Stimulated activated CD4-positive, alpha-beta T cell treated with anti-CD3 and anti-CD28 coated beads, Interleukin-4, amount 100 ng/mL, for 48 hours (primary cell): ENCODE measurements at places on chromosomes 7 and 10.

GRCh38 chr10:78375854-78376785, 342.5 kb downstream of the RPS24 start:
- no peak for DNase-seq

DNA sequence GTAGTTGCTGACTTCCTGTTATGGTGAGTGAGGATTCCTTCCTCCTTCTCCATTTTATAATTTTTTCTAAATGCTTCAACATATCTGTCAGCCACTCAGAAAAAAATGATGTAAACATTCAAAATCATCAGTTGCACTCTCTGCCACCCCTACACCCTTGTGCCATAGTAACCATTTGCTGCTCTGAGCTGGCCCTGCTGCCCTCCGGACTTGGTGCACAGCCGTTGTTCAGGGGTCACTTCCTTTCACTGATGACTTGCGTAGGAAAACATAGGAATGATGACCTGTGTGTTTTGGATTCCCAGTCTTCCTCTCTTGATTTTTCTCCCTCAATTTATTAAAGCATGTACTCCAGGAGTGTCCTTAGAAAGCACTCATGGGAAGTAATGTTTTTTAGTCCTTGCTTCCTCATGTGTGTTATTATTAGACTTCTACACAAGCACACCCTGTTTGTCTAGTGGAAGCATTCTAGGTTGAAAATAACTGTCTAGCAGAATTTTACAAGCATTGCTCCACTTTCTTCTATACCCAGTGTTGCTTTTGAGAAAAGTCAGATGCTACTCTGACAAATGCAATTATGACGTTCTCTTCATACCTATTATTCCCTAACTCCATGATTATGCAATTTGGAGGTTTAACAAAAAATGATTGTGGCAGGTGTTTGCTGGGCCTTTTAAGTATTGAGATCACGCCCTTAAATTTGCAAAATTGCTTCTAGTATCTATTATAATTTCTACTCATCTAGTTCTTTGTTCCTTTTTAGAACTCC, 62.6 kb upstream of the MTPN start:
- DNase-seq, result no peak

DNA sequence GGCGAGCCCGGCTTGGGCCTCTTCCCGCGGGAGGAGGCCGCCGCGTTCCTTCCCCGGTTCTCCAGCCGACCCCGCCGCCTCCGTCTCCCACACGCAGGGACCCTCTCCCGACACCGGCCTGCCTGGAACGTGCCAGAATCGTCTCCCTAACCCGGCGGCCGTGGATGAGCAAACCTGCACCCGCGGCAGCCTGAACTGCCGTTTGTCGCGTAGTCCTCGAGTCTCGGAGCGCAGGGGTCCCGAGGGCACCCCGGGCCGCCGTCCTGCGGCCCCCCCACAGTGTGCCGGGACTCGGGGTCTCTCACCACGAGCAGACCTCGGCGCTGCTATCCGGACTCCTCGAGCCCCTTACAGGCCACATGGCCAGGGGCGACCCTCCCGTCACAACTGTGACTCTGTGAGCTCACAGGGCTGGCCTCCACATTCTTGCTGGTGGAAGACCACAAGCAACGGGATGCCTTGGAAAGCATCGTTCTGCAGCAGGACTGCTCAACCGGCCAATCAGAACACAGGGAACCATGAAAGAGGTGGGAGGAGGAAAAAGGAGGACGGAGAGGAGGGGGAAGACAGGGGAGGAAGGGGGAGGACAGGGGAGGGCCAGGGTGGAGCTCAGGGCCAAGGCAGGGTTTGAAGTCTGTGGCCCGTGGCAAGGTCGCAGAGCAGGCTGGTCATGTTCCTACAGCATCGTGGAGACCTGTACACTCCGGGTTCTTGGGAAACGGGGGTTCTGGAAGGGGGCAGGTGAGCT, 276.9 kb downstream of the DNAJB6 start:
- DNase-seq, result no peak

- no peak for DNase-seq
These were observed 42.1 kb downstream of the KAT6B start for GRCh38 chr10:74868392-74868977.

DNA sequence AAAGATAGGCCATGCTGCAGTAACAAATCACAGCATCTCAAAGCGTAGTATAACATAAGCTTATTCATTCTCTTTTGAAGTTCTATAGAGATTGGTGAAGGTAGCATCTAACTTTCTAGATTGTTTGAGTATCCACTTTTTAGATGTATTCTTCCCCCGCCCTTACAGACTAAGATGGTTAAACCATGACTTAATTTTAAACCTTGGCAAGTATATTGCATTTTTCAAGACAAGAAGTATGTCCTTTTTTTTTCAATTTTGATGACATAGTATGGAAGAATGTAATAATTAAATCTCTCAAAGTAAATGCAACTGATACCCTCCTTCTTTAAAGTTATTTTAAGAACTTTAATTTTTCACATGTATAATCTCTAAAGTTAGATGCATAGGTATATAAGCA, 190.0 kb downstream of the KCND2 start:
- DNase-seq, result no peak

GRCh38 chr10:122328676-122329075, 45.8 kb upstream of the PLEKHA1 start:
- no peak for DNase-seq

- DNase-seq, result no peak
These were observed 2.9 kb upstream of the RALA start for GRCh38 chr7:39620486-39620885.

GRCh38 chr7:141076377-141076776, 2.5 kb downstream of the TMEM178B start:
- DNase-seq, result no peak

GRCh38 chr10:5827841-5828240, 14.6 kb upstream of the GDI2 start:
- DNase-seq, result no peak

GRCh38 chr7:40629891-40630290, 495.1 kb downstream of the SUGCT start:
- no peak for DNase-seq

- DNase-seq, result no peak
These were observed 5.7 kb downstream of the HIPK2 start for GRCh38 chr7:139772115-139772514.

- no peak for DNase-seq
These were observed 758.3 kb downstream of the KCNMA1 start for GRCh38 chr10:76879116-76879913.

DNA sequence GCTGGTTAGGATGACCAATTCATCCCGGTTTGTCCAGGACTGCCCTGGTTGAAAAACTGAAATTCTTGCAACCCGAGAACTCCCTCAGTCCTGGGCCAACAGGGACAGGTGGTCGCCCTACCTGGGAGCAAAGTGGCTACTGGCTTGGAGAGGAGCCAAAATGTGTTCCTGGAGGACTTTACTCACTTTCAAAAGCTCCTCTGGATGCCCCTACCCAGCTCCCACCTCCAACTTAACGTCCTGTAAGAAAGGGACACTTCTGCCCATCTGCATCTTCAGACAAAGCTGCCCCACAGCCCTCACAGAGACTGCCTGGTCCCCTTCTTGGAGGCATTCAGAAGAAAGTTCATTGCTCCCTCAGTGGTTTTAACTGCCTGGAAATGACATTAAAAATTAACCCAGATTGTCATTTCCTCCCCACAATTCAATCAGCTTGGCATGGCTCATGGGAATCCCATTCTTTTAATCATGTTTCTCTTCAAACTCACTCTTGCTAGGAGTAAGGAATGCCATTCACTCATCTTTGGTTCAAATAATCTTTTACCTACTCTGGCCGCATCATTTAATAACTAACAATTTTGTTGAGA, 24.0 kb upstream of the HSPA12A start:
- no peak for DNase-seq

DNA sequence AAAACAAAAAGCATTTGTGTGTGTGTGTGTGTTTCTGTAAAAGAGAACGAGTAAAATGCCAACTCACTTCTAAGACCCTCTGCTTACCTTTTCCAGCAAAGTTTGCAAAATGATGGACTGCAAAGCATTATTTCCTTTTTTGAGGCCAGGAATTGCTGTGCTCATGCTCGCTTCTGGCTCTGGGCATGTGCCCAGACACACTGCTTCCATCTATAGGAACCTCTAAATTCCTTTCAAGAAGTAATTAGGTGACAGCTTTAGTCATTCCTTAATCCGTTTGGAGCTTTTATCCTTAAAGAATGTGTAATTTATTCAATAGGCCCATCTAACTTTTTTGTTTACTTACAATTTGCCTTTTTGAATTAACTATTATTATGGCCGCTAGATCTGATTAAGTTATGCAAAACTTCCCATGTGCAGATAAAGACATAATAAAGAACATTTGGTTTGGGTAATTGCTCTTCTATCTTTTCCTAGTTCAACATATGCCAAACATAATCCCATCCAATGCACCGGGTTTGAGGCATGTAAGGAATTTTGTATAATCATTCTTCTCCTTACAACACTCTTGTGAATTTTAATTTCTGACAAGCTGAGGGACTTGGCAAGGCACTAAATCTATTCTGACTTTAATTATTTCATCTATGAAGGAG, 34.7 kb downstream of the A1CF start:
- DNase-seq, result no peak

DNA sequence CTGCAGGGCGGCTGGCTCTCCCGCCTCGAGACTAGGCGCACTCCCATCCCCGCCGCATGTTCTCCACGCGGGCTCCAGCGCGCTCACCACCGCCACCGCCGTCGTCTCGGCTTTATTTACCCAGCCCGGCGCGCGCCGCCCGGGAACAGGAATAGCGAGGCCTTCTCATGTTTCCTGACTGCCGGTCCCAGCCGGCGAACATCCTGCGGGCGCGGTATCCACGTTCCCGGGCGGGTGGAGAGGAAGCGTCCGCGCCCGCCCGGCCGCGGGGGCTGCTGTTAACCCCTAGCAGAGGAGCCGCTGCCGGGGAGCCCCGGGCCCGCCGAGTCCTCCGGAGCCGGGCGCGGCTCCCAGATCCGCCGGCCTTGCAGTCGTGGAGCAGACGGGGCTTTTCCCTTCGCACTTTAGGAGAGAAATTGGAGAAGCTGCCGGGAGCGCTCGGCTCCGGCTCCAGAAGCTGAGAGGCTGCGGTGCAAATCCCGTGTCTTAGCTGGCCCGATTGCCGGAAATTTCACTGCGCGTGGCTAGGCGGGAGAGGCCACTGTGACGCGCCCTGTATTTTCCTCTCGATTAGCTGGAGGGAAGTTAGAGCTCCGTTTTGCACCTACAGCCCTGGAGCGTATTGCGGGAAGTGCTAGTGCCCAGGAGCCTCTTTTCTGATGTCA, at the start of gene MKX:
Gene MKX (minus strand): TSS at position 88 of the 665 bp plus-strand sequence. CDS start 2,404 bp downstream, outside the sequence.
- DNase-seq, result peak; percentile 30

DNA sequence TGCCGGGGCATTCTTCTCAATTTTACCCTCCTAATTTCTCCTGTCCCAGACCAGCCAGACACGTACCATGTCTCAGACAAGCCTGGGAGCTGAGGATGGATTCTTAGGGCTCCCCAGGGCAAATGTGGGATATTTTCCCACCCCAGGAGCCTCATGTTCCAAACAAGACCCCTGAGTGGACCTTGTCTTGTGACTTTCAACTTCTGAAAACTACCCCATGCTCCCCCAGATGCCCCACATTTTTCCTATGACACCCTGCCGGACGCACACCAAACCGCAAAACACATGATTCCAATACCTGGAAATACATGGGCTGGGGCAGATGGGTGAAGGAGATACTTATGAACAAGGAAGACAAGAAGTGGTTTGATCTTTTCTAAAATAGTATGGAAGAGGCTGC, 874 bp downstream of the GIMAP5 start:
- DNase-seq, result no peak

DNA sequence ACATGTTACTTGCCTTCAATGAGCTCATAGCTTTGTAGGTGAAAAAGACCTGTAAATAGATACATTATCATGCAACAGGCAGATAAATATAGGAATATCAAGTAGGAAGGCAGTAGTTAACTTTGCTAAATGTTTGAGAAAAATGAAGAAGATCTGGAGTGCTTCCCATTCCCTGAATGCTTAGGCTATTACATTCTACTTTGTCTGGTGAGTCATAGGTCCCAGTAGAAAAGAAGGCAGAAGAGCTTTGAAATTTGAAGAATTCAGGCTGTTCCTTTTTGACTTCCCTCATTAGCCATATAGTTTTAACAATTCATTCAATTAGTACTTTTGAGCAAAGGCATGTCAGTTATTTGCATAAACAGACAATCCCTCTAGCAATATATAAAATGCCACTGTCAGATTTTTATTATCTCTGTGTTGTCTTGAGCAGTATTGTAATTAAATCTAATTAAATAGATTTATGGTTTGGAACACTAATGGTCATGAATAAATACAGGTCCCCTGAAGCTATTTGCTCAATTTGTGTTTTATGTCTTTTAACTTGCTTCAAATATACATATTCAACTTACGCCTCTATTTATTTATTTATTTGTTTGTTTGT, 875.0 kb downstream of the REEP3 start:
- DNase-seq, result no peak

DNA sequence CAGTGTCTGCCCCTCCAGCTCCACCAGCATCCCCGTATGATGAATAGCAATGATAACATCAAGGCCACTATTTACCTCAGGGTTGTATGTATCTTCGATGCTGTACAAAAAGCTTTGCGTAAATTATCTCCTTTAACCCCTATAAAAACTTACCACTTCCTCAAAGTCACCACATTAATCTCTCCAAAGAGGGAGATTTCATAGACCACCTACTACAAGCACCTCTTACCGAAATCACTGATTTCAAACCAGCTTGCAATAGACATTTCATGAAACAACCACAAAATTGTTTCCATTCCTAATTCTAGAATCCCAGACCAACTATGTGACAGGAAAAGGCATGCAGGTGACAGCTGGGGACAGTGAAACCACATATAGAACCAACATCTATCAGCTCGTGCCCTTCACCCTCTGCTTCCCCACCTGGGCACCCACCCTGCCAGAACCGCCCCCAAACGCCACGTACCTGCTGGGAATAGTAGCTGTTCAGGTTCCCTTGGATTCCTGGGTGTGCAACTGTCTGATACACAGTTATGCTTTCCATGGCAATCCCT, 20.1 kb upstream of the MMP21 start:
- no peak for DNase-seq

- DNase-seq, result no peak
These were observed 43.6 kb downstream of the PARP12 start for GRCh38 chr7:140019172-140019571.
